Stimulated activated CD8-positive, alpha-beta memory T cell treated with anti-CD3 and anti-CD28 coated beads, Interleukin-7, amount 100 ng/mL, for 48 hours (primary cell): ENCODE measurements at places on chromosomes 6 and 20.

DNA sequence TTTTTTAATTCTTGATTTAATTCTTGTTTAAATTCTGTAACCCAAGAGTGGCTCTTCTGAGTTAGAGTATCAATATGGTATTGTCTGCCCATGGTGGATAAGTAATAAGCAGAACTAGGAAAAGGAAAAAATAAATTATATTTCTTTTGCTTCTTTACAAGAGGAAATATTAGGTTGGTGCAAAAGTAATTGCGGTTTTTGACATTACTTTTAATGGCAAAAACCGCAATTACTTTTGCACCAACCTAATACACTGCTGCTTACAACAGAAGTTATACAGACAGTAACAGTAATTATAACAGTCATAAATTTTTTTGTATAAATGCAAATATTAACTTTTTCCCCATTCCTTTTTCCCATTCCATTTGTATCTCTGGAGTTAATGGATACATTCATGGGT lies 65.6 kb downstream of the HS3ST5 start:
- no peak for DNase-seq

- DNase-seq = no peak
Measured at GRCh38 chr6:11043378-11043960, 636 bp downstream of the ELOVL2 start.

- DNase-seq = no peak
Measured at GRCh38 chr6:52336919-52337561, 24.9 kb upstream of the PAQR8 start.

GRCh38 chr6:85506441-85507093 lies 56.7 kb downstream of the NT5E start:
- DNase-seq = no peak

DNA sequence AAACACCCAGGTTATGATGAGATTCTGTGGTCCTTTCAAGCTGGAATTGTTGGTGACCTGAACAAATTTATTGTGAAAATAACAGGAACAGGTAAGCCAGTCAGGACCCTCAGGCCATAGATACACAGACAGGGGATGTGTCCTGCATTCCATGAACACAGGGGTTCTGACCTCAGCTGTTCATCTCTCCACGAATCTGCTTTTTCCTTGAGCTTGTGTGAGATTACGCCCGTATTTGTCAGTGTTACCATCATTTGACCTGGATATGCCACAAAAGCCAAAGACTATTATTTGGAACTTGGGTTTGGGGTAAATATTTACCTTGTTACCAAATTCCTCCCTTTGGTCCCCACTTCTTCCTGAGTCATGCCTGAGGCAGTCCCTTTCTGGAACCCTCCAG lies 288.9 kb downstream of the PREX1 start:
- DNase-seq = no peak

GRCh38 chr6:22556266-22556665 lies 13.1 kb upstream of the HDGFL1 start:
- no peak for DNase-seq

GRCh38 chr6:22155551-22155950 lies 141.3 kb downstream of the PRL start:
- DNase-seq = no peak

DNA sequence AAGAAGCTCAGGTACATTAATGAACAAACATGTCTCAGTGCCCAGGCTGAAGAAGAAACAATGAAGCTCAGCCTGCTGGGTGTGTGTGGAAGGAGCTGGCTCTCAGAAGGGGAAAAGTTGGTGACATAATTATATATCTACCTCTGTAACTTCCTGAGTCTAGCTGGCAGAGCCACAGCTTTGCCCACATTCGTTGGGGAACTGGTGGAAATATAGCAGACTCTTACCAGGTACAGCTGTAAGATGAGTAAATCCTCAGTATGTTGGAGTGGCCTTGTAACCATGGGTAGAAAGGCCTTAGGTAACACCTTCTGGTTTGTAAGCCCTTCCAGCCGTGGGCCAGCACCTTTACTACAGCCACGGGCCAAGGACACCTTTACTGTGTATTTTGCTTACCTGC lies 29.9 kb upstream of the PNRC1 start:
- no peak for DNase-seq

- no peak for DNase-seq
Measured at GRCh38 chr20:1463971-1464570, 2.6 kb downstream of the NSFL1C start.
